ENCODE measurements at places on chromosomes 3 and 15.

DNA sequence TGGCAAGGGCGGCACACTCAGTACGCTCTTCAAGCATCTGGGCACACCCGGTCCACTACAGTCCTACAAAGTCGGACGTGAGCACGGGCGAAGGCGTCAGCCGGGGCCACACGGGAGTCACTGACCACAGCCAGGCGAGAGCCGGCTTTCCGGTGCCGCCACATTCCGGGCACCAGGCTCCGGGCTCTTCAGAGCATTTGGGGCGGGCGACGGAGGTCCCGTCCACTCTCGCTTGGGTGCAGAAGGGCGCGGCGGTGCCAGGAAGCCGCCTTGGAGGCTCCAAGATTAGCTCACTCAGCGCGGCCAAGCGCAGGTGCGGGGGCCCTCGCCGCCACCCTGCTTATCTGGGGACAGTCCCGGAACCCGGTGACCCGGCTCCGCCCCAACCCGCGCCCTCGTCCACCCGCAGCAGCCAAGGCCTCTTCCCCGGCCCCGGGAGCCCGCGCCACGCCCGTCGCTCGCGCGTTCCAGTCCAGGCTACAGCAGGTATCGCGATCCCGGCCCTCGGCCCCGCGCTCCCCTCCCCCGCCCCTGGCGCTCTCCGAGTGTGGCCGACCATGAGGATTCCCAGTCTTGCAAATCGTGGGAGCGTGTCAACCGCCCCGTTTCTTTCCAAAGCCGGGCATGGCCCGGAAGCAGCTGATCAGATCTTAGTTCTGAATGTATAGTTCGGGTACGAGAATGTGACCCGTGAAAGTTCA, at the start of gene ADPRH:
Gene ADPRH, plus strand, starts transcription at position 127 of the 701 bp plus-strand sequence. CDS start 2,678 bp downstream, outside the sequence.
- no peak for DNase-seq

GRCh38 chr3:55974421-55975165, 487.5 kb upstream of the WNT5A start:
- DNase-seq = no peak

- no peak for DNase-seq
Observed at GRCh38 chr3:112460519-112461195, 38.6 kb downstream of the BTLA start.

- no peak for DNase-seq
Observed at GRCh38 chr3:94862703-94863102, 799.8 kb downstream of the NSUN3 start.

DNA sequence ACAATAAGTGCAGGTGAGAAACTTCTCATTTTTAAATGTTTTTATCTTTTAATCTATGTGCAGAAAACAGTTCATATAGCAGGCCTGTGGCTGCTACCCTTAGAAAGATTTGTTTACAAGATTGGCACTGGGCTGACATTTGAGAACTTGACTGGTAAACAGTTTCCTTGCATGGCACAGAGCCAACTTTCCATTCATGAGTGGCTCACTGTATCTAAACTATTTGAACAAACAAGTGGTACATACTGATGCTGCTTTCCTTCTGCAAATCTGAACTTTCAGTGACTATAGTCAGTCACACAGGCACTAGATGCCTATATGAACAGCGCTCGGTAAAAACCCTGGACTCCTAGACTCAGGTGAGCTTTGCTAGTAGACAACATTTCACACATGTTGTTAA, 6.3 kb upstream of the GTPBP8 start:
- no peak for DNase-seq

GRCh38 chr3:37660782-37661181, 200.9 kb upstream of the CTDSPL start:
- DNase-seq = no peak

DNA sequence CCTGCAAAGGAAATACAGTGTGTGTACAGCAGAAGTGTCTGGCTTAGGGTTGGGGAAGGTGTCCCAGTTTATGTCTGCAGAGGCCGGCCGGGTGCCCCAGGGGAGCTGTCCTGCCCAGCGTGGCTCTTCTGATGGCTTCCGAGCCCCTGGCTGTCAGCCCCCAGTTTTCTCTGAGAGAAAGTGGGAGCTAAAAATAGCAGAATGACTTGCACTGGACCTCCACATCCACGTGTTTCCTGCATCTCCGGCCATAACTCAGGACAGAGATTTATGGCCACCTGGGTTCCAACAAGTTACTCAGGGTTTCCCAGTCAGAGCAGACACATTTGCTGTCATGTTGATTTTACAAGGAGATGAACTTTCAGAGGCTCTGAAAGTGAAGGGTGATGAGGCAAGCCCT, 192.0 kb downstream of the ATP10A start:
- no peak for DNase-seq

DNA sequence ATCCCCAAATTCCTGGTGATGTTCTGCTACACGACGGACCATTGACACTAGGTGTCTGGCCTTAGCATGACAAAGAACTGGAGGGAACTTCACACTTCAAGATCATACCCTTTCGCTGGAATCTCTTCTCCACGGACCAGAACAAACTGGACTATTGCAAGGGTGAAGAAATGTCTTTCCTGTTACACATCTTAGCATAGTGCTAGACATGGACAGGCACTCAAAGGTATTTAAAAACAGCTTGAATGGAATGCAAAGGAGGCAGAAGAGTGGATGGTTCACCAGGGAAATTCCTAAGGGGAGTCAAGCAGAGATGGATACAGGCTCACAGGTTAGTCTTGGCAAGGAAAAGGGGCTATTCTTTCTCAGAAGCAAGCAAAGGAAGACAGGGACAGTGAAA, 33.5 kb upstream of the PDZRN3 start:
- DNase-seq = no peak

DNA sequence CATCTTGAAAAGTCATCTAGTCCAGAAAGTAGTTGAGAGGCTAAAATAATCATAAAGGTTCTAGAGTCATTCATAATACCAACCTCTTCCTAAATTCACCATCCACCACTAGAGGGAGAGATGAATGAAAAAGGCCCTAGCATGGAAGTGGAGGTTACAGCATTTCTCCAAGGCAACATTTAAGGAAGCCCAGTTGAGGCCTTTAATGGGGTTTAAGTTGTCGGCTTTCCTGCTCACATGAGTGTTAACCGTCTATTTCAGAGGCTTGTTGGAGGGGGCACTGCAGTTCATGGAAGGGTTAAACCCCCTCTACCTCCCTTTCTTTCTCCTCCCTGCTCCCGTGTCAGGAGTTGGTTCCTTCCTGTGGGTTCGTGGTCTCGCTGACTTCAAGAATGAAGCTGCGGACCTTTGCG, 3.8 kb upstream of the SLCO3A1 start:
- no peak for DNase-seq

GRCh38 chr3:106640353-106640752, 736.9 kb upstream of the CCDC54 start:
- DNase-seq = no peak

DNA sequence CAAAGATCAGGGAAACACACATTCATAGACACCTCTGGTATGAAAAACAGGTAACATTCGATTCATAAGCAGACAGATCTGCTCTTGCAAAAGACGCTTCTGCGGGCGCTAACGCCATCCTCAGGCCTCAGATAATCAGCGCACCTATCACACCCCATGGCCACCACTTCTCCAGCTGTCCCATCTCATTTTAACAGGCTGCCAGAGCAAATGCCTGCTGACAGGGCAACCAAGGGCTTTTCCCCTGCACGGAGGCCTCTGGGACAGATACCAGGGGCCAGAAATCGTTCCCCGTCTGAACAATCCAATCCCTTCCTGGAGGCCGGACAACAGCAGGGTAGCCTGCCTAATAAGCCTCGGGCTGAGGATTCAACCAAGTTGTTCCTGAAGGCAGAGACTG, 15.2 kb downstream of the ABCC5 start:
- no peak for DNase-seq

- DNase-seq = no peak
Observed at GRCh38 chr3:86228101-86228500, 762.8 kb downstream of the VGLL3 start.

GRCh38 chr3:88031642-88032077, 27.1 kb downstream of the CGGBP1 start:
- DNase-seq = no peak

DNA sequence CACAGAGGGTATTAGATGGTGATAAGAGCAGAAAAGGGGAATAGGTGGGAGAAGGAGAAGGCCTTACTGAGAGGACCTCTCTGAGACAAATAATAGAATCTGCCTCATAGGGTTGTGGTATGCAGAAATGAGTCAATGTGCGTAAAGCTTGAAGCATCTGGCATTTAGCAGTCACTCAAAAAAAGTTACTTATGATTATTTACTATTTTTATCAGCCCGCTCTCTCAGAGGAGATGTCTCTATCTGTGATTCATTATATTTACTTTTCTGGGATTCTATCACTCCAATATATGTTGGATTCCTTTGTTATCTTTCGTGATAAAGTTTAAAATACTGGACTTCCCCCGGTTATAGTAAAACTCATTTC, 4.6 kb upstream of the TM4SF1 start:
- DNase-seq = no peak

GRCh38 chr3:150346981-150347863, 60.9 kb upstream of the TSC22D2 start:
- DNase-seq = no peak

DNA sequence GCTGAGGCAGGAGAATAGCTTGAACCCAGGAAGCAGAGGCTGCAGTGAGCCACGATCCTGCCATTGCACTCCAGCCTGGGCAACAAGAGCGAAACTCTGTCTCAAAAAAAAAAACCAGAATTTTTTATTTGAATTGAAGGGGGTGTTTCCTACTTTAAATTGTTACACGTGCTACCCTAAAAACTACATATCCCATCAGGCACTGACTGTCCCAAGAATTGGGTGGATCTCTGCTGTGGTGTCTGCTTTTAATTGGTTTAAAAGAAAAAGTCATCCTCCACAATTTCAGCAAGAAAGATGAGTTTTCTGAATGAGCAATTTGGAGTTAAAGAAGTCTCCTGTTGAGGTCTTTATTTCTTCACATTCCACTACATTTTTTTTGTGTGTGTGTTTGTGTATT, 2.1 kb downstream of the PDIA3 start:
- no peak for DNase-seq

DNA sequence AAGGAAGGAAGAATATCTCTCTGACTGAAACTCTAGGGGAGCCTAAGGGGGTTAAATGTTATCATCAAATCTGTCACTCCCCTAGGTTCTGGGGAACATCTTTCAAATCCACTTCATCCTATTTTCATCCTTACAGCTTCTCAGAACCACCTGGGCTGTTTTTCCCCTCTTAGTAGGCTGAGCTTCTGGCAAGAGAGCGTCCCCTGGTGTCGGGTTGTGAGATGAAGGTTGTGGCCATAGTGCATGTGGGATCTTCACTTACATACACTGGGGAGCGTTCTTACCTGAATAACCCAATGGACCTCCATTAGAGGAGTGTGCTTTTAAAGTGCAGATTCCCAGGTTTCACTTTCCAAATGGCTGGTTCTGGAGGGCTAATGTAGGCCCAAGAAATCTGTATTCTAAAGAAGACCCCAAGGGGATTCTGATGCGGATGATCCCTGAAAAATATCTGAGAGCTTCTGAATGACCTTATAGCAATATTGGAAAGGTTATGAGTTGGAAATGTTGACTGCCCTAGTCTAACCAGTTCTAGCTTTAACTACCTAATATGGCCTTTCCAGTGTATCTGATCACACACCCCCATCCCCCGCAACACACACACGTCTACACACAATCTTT, 663.7 kb downstream of the AGBL1 start:
- DNase-seq = no peak

DNA sequence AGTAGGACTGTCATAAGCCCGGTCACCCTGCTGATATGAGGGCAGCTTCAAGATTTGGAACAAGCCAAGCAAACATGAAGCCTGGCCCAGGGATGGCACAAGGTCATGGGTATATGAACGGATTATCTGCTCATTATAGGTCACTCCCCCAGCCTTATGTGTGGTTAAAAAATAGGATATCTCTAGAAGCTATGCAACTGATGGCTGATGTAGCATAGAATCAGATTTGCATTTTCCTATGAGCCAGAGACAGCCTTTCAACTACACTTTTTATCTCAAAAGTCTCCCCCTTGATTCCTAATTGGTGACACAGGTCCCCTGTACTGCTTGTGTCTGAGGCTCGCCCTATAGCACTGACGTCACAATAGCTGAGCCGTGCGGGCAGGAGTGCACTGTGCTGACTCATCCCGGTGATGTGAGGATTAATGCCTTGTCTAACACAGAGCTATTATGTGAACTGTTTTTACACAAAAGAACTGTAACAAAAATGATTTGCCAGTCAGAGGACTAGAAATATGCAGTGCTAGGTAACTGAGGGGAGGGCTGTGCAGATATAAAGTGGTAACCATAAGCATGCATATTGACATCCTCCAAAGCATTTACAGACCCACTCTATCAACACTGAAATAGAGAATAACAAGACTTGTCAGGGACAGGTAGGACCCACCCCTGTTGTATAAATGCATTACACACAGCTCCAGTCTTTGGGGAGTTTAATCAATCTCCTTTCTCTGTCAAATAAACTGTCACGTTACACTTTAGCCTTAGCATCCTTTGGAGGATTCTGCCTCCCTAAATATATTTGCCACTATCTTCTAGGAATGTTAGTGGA, 204.9 kb downstream of the TIGIT start:
- DNase-seq = no peak

- no peak for DNase-seq
Observed at GRCh38 chr3:139265131-139266016, 78.4 kb upstream of the MRPS22 start.

DNA sequence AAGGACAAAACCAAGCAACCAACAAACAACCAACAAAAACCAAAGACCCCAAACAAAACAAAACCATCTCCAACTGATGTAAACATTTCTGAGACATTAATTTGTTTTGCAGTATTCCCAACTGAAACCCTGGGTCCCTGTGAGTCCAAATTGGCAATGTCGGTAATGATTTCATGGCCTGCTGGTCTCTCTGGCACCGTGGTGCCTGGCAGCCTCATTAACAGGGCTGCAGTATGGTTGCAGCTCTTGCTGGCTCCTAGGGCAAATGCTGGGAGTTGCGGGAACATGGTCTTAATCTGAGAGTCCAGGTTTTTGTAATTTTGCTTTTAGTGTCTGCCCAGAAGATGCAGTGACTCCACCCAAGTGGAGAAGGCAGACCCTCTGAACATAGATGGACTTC, 128.3 kb downstream of the SV2B start:
- DNase-seq = no peak

- DNase-seq = no peak
Observed at GRCh38 chr3:189790658-189791057, 159.5 kb downstream of the TP63 start.

GRCh38 chr3:54153477-54153876, 31.1 kb downstream of the CACNA2D3 start:
- no peak for DNase-seq

DNA sequence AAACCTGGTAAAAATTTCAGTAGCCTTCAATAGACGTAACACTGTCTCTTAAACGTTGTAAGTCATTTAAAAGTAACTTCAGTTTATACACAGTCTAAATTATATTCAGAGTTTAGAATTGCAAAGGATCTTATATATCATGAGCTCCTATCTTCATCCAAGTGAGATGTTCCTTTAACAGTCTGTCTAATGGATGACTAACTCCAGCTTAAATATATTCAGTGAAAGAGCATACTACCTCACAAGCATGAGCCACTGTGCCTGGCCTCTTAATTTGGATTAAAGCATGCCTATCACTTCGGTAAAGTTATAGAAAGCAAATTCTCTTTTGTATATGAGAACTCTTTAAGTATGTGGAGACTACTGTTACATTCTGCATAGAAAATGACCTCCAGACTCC, 7.0 kb downstream of the FYTTD1 start:
- DNase-seq = no peak

- no peak for DNase-seq
Observed at GRCh38 chr3:122993124-122993978, 34.2 kb downstream of the SEMA5B start.
